GM20000 (cell line): ENCODE measurements at places on chromosomes 1 and 21.
A peak's percentile ranks its signal among the peaks of the same experiment; 100 is the strongest.

DNA sequence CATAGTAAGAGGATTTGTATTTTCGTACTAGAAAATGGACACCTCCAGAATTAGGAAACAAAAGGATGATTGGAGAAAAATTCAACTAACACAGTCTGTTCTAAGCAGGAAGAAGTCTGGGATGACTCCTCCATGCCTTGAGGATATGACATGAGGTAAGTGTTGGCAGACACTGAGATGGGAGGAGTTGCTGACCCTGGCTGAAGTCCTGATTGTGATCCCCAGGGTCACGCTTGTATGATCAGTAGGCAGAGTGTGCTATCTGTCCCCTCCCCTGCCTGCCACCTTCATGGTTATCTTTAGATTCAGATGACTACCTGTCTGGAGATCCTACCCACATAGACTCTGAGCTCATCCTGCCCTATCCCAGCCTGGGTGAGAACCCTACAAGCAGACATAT is 249.1 kb downstream of the C1orf94 start:
- DNase-seq = no peak

DNA sequence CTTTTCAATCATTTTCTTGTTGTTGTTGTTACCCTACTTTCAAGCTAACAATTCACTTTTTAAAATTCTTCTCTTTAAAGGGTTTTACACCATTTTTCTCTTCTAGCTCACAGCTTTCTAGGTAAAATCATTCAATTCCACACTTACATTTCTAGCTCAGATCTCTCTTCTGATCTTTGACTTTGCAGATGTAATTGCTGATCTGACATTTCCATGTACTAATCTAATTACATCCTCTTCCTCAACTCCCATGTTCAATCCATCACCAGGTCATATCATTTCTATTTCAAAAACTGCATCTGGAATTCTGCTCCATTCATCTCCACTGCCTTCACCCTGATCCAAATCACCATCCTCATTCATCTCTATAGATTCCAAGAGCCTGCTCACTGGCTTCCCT is 3.0 kb downstream of the BCL10 start:
- no peak for DNase-seq

- DNase-seq = peak; percentile 51
Measured at GRCh38 chr1:185526344-185527307, 207.6 kb upstream of the HMCN1 start.

DNA sequence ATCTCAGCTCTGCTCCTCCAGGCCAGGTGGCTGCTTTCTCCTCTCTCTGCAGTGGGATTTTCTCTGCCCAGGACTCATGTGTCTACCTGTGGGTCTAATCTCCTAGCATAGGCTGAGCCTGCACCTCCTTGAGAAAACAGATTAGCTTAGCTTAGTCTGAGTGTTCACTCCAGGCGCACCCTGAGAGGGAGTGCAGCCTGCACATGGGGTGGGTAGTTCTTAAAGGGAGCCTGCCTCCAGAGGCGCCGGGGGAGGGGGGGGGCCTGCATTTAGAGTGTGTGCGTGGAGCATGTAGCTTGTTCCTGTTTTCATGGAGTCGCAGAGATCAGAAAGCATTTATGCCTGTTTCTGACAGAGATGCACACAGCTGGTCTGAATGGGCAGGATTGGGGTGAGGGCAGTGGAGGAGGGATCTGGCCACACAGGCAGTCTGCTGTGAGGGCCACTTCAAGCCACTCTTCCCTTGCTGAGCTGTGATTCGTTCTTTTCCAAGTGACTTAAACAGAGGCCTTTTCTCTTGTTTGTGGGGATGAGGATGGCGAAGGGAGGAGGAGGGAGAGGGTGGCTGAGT is 45.2 kb downstream of the GALNT2 start:
- no peak for DNase-seq
